ENCODE measurements at places on chromosomes 2 and 18.

DNA sequence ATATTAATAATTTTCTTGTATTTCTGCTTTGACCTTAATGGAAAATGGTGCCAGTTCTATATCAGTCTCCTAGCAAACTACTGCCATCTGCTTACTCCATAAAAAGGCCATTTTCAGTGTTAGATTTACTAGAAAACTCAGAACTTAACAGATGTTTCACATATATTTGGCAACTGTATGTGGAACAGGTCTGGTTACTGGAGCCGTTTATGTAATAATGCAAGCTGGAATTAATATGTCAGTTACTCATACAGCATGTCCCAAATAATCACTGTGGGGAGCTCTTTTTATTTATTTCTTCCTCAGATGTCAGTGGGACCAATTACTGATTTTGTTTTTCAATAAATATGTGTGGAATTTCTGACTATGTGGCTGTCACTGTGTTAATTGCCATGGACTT lies 1247.6 kb downstream of the CNTNAP5 start:
- DNase-seq, result no peak

DNA sequence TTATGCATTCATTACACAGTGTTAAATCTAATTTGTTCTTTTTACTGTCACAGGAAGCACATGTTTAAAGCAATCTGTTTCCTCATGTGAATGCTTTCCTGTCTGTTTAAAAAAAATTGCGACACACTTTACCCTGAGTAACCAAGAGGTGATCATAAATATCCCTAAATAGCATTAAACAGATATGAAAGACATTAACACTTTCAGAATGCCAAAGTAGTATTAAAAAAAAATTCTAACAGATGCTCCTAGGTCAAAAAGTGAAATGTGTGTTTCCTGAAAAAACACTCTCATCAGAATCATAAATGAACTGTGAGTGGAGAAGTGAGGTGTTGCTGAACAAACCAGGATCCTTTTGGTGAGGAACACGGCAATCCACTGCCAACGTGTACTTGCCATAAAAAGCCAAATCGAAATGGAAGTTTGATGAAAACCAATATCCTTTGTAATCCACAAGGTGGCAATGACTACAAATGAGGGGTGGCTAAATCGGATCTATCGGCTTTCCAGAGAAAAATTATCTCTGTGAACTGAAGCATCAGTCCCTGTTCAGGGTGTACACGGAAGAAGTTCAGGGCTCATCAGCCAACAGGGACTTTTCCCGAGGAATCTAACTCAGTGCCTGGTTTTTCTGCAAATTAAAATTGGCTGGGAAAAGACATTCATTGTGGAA lies 248.9 kb downstream of the TCF4 start:
- DNase-seq, result no peak

DNA sequence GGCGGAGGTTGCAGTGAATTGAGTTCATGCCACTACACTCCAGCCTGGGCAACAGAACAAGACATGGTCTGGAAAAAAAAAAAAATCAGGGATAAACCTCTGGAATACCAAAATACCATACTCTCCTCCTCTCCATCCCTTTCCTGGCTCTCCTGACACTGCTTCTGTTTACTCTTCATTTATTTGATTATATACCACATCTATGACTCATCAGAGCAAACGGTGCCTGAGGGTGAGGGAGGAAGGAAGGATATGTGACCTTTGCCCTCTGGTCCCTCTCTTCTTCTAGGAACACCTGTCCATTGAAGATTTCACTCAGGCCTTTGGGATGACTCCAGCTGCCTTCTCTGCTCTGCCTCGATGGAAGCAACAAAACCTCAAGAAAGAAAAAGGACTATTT lies 30.0 kb downstream of the VIL1 start:
- DNase-seq, result no peak

GRCh38 chr2:55425431-55425831 lies 5.8 kb upstream of the CCDC88A start:
- no peak for DNase-seq

DNA sequence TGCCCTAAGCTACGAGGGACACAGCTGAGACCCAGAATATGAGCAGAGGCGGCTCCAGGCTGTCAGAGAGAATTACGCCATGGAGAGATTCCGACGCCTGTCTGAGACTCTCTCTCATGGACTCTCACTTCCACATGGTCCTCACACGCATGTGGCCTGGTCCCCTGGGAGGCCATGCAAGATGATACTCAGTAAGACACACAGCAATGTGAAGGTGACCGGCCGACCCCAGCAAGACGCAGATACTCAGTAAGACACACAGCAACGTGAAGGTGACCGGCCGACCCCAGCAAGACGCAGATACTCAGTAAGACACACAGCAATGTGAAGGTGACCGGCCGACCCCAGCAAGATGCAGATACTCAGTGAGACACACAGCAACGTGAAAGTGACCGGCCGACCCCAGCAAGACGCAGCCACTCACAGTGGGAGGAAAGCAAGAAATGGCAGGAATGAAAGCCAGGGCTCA lies 400.8 kb upstream of the MYT1L start:
- DNase-seq, result no peak

- no peak for DNase-seq
Observed at GRCh38 chr2:219087848-219088247, 27.1 kb upstream of the IHH start.

GRCh38 chr2:238169048-238169707 lies 10.4 kb downstream of the ERFE start:
- DNase-seq, result no peak

- DNase-seq, result no peak
Observed at GRCh38 chr2:241274127-241274526, 41.3 kb downstream of the HDLBP start.

DNA sequence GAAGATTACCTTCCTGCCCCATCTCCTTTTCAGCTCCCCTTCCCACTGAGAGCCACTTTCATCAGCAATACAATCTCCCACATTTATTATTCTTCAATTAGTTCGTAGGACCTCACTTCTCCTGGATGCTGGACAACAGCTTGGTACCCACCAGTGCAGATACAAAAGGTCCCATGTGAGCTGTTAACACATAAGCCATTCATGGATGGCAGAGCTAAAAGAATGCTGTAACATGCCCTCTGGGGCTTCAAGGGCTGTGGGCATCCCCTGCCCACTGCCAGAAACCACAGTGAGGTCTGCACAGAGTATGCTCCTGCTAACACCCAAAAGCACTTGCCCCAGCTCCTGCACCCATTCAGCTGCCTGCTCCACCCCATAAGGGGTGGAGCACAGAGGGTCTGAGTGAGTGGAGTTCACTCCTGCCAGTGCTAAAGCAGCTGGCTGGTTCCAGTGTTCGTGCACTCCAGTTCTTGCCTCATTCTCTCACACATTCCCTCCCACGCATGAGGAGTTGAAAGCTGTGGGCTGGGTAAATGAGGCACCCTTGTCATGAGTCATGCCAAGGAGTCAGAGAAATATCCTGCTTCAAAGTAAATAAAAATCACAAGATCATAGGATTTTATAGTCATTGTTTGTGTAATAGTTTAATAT lies 305.9 kb upstream of the TMEFF2 start:
- no peak for DNase-seq

GRCh38 chr2:25381502-25381901 lies 39.8 kb upstream of the DNMT3A start:
- no peak for DNase-seq

- no peak for DNase-seq
Observed at GRCh38 chr2:182586426-182586825, 129.6 kb upstream of the DNAJC10 start.

DNA sequence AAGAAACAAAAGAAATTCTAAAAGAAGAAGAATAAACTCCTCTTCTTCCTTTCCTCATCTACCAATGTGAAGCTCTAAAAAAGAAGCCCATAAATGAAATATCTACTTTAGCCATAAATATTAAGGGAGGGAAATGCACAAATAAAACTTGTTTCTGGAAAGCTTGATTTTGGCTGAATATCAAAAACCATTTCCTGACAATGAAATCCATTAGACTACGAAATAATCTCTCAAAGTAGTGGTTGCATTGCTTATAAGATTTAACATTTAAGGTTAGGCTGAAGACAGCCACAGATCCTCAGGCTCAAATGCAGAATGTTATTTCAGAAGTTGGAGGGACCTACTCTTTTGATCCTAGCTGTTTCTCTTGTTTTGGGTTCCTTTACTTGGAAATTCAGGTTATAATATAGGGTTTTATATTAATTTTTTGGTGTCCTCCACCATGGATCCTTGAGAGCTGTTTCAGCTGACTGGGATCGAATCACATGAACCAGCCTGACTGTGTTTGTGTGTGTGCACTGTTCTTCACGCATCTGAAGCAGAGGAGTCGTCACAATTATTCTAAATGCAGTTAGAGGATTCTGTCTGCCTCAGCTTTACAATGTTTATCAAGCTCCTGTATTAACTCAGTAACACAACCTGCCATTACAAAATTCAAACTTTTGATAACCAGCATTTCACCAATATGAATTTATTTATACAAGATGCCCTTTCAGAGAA lies 474.8 kb downstream of the ARHGAP15 start:
- no peak for DNase-seq

GRCh38 chr18:76405681-76406356 lies 89.2 kb downstream of the ZNF516 start:
- DNase-seq, result no peak

- no peak for DNase-seq
Observed at GRCh38 chr18:8051453-8051852, 484.3 kb downstream of the PTPRM start.

GRCh38 chr2:26394694-26395093 lies 7.0 kb upstream of the DRC1 start:
- no peak for DNase-seq

DNA sequence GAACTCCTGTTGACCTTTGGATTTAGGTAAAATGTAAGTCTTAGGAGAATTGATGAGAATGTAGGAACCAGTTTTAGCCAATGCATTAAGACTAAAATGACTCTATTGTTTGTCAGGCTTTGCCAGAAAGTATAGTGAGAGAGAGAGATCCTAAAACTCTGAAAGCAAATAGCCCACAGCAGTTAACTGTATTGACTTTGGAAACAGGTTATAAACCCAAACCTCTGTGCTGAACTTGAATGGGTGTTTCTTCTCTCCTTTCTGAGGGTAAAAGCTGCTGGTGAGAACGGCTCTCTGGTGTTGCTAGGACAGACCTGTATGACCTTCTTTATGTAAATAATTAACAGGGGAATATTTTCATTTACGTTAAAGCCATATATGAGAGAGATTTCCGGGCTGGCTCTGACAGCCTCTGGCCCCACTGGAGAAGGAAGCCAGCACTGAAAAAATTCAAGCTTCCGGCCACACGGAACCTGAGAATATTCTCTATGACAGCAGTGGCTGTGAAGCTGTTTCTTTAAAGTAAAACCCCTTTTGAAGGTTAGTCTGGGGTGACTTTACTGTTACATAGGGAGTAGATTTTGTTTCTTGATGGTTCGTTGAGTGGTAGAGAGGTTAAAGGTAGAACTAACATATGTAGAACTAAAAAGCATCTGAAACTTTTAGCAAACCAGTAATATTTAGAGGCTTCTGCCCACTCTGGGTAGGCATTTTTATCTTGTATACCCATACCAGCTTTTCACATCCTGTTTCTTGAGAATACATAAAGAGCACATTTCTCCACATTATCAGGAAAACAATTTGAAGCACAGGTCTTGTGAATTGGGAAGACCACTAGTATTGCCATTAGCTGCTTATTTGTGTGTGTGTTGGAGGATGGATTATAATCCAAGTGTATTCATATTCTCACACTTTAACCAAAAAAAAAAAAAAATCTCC lies 123.8 kb downstream of the SPTBN1 start:
- DNase-seq, result no peak

GRCh38 chr18:39230086-39230803 lies 1664.6 kb upstream of the CELF4 start:
- no peak for DNase-seq

- DNase-seq, result no peak
Observed at GRCh38 chr2:142307616-142308115, 176.8 kb upstream of the LRP1B start.

- DNase-seq, result no peak
Observed at GRCh38 chr2:11855064-11855760, 108.8 kb downstream of the LPIN1 start.

GRCh38 chr2:182280118-182280517 lies 146.7 kb downstream of the PDE1A start:
- DNase-seq, result no peak

GRCh38 chr2:108268001-108268400 lies 20.7 kb upstream of the SULT1C2 start:
- no peak for DNase-seq

- DNase-seq, result no peak
Observed at GRCh38 chr18:78090584-78090983, 840.9 kb downstream of the GALR1 start.

DNA sequence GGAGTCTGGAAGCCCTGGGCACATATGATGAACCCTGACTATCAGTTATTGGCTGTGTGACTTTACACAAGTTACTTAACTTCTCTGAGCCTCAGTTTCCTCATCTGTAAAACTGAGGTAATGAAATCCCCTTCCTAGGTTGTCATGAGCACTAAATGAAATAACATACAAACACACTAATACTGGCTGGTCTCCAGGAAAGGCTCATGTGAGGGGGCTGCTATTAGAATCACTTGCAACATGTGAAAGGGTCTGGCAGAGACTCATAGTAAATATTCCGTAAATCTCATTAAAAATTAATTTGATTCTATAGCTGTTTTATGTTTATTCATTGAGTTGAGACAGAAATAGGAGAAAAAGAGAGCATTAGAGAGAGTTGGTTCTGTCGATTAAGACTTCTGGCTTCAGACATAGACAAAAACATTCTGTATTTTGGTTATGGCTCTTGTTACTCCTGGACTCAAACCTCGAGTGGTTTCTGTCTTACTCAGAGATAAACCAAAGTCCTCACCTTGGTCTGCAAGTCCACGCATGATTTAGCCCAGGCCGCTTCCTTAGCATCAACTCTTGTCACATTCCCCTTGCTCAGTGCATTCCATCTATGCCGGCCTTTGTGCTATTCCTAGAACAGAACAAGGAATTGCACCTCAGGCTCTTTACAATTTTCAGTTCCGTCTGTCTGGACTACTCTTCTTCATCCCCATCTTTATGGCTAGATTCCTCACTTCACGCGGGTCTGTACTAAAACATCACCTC lies 139.1 kb downstream of the NXPH2 start:
- DNase-seq, result no peak

- no peak for DNase-seq
Observed at GRCh38 chr2:220556658-220557057, 929.2 kb downstream of the SLC4A3 start.

DNA sequence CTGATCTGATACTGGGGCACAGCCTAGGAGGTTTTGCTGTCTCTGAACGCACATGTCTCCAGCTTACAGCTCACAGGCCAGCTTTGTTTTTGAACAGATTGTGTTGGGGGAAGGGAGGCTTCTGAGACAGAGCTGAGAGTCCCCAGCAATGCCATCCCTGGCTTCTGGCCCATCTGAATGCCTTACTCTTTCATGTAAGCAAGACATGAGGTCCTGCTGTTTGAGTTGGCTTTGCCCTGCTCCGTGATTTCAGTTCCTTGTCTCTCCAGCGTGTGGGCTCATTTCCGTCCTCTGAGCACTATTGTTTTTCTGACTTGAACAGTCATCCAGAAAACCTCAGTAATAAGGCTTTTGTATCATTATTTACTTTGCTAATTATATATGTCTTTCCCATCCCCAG lies 194.9 kb upstream of the TNP1 start:
- no peak for DNase-seq

DNA sequence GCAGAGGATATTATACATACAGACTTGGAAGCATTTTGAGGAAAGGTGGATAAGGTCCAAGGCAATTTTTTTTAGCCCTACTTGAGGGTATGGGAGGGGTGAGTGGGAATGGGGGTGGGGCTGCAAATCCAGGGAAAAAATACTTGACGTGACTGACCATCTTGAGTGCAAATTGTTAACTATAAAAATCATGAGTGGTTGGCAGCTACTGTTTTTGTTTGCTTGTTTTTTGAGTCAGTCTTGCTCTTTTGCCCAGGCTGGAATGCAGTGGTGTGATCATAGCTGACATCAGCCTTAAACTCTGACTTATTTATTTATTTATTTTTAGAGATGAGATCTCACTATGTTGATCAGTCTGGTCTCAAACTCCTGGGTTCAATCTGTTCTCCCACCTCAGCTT lies 458.8 kb downstream of the PIK3C3 start:
- no peak for DNase-seq

Measured in T follicular helper cell (primary cell).